NCI-H1105 (cell line): ENCODE measurements at places on chromosomes 1 and 21.

DNA sequence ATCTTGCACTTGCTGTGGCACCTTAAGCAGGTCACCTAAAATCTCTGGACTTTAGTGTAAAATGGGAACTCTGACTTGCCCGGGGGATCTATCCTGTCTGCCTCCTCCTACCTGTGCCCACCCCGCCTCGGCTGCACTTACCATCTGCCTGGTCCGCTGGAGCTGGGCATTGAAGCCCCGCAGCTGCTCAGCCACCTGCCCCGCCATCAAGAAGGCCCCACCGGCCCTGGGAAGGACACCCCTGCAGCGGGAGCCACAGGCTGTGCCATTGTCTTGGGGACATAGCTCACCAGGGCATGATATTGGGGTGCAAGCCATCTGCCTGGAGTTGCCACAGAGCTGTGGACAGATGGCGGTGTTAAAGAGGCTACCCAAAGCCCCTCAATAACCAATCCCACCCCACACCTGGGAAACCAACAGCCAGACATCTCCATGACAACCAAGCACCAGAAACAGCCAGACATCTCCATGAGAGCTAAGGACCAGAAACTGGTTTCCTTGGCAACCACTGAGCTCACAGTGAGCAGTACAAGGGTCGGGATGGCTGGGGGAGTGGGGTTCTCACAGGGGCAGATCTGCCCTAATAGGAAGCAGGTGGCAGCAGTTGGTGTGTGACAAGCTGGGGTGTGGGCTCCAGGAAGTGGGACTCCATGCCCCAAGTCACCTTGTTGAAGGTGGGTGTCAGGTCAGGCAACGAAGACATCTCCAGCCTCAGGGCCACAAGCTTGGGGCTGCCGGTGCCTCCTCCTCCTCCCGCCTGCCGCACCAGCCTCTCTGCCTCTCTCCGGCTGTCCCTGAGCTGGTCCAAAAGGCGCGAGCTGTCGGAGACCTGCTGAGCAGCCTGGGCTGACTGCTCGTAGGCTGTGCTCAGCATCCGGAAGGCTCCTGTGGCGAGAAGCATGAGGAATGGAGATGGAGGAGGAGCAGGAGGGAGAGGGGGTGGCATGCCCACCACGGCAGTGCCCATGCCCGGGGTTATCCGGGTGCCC is 29.1 kb downstream of the LAMB3 start:
- no peak for DNase-seq

- DNase-seq, result no peak
Observed at GRCh38 chr1:16146279-16147155, 9.4 kb downstream of the EPHA2 start.

GRCh38 chr1:11116318-11116717 is 16.6 kb upstream of the EXOSC10 start:
- DNase-seq, result no peak

GRCh38 chr1:200165493-200166220 is 138.1 kb downstream of the NR5A2 start:
- DNase-seq, result no peak

DNA sequence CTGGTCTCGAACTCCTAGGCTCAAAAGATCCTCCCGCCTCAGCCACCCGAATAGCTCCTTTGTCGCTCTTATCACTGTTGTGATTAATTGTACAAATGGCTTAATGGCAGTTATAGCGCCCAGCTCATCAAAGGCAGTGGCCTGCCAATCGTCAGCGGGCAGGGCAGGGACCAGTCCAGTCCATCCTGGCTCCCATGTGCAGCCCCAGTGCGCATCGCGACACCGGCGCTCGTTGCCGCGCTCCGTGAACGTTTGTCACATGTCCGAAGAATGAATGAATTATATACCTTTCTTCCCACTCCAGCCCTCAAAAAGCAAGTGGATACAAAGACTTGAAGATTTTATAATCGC is 18.4 kb downstream of the MTX1 start:
- peak; percentile 64 for DNase-seq

DNA sequence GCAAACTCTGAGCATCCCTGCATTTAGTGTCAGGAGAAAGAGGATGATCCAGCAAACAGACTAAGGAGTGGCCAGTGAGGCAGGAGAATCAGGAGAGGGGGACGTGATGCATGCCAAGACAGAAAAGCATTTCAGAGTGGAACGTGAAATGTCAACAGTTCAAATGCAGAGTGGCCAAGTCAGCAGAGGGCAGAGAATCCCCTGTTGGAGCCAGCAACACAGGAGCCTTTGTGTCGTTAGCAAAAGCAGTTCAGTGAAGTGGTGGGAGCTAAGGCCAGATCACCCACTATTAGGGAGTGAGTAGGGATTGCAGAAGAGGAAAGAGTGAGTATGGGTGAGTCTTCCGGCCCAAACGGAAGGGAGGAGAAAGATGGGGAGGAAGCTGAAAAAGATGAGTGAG is 6.6 kb upstream of the FCRL6 start:
- DNase-seq, result no peak

DNA sequence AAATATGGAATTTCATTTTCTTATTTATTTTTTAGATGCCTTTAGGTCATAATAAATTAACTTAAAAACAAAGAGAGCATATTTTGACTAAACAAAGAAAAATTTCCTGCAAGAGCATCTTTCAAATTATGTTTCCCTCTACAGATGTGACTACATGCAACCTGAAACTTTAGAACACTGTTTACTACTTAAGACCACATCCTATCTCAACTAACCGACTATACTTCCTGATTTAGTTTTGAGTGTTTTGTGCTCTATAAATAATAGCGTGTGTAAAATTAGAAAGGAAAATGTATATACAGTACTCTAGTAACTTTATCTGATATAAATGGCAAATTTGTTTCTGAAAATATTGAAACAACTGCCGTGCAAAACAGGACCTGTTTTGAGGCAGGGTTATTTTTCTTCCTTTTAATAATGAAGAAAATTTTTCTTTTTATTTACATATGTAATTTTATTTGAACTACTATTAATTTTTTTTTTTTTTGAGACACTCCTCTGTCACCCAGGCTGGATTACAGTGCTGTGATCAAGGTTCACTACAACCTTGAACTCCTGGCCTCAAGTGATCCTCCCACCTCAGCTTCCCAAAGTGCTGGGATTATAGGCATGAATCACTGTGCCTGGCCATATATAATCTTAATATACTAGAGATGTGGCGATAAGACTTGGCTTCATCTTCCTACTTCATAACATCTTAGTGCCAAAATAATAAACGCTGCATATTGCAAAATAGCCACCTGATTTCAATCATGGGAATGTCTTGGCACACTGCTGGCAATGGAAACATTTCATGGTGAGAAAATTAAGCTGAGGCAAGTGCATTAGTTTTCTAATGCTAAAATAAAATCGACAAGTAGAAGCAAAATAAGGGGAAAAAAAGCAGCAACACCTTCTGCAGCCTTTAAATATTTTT is 12.3 kb downstream of the ZRANB2 start:
- DNase-seq, result no peak

- DNase-seq, result no peak
Observed at GRCh38 chr1:204523605-204524215, 7.5 kb downstream of the MDM4 start.

- DNase-seq, result no peak
Observed at GRCh38 chr1:211628417-211628816, 47.0 kb downstream of the NEK2 start.

- DNase-seq, result no peak
Observed at GRCh38 chr1:150068109-150068435, 496 bp downstream of the VPS45 start.

DNA sequence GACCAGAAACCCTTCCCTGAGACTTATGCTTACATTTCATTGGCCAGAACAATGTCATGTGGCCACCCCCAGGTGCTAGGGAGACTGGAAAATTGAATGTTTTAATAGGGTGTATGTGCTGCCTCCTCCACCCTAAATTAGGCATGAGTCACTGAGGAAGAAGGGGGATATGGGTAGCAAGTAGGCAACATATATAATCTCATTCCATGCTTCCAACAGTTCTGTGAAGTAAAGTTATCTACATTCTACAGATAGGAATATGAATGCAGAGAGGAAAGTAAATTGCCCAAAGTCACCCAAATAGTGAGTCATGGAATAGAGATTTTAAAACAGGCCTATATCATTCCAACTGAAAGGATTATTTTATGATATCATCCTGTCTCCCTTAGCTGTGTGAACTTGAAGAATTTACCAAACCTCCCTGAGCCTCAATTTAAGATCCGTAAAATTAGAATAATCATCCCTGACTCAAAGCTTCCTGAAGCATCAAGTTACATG is 168.6 kb upstream of the FGGY start:
- no peak for DNase-seq

- DNase-seq, result no peak
Observed at GRCh38 chr1:143698016-143698415, 273.8 kb downstream of the FAM72C start.

- no peak for DNase-seq
Observed at GRCh38 chr1:235160383-235160956, 580 bp downstream of the RBM34 start.

DNA sequence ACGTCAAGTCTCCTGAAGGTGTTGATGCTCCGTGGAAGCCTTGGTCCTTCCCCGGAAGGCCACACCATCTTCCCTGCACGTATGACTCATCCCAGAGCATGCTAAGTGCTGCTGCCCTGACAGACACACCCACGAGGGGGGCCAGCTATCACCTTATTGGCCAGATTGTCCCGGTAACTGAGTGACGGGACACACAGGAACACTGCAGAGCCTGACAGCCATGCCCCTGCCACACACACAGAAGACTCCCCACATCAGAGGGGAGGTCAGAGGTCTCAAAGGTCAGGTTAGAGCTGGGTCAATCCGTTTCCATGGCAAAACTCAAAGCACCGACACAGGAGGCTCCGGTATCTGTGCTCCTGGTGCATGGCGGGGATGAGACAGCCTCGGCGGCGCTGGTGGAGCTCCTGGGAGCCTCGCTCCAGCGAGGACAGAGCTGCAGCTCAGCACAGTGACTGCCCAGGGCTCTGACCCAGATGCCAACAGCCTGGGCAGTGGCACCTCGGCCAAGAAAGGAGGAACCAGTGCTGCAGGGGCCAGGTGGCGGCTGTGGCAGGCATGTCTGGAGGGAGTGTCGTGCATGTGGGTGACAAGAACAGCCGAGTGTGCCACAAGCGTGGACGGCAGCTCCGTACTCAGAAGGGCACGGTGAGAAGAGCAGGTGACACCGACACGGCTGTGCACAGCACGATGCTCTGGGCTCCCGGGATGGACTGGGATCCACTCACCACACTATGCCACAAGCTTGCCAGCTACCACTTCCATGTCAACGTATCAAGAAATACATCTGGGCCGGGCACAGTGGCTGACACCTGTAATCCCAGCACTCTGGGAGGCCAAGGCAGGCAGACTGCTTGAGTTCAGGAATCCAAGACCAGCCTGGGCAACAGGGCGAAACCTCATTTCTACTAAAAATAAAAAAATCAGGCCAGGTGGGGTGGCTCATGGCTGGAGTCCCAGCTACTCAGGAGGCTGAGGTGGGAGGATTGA is 14.8 kb upstream of the TMEM240 start:
- no peak for DNase-seq

DNA sequence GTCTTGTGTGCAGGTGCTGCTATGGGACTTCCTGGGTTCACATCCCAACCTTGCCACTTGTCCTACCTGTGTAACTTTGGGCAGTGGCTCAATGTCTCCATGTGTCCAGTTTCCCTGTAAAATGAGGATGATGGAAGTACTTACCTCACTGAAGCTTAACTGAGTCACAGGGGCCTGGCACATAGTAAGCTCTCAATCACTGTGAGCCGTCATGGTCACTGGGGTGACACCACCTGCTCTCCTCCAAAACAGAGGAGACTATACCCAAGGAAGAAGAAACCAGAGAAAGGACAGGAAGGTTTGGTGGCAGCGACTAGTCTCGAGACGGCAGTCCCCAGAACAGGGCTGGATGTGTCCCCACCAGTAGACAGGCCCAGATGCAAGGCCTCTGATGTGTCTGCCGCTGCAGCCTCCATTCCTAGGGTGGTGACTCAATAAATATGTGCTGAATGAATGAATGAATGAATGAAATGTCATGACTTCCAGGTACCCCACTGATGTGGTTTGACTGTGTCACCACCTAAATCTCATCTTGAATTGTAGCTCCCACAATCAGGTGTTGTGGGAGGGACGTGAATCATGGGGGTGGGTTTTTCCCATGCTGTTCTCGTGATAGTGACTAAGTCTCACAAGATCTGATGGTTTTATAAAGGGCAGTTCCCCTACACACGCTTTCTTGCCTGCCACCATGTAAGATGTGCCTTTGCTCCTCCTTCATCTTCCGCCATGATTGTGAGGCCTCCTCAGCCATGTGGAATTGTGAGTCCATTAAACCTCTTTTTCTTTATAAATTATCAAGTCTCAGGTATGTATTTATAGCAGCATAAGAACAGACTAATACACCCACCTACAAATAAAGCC is 13.0 kb upstream of the LRP8 start:
- no peak for DNase-seq

- no peak for DNase-seq
Observed at GRCh38 chr1:3018051-3018471, 3.2 kb upstream of the ACTRT2 start.

DNA sequence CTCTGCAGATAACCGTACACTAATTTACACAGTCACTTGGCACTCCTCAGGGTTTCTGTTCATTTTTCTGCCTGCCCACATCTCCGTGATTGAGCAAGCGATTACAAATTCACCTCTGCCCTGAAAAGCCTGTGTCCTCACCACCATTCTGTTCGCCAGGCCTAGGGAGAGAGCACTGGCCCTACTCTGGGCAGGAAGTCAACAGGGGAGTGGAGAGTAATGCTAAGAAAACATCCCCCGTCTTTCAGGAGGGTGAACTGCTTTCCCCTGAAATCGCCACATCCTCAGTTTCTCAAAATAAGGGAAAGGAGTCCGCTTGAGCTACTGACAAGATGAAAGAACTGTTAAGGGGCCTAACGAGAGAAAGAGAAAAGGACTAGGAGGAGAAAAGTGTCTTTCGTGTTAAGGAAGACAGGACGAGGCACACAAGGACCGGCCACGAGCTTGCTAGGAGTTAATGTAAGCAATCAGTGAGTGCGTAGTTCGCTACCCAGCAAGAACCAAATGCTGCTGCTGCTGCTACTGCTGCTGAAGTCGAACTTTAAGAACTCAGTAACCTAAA is 632 bp downstream of the PEX19 start:
- no peak for DNase-seq

DNA sequence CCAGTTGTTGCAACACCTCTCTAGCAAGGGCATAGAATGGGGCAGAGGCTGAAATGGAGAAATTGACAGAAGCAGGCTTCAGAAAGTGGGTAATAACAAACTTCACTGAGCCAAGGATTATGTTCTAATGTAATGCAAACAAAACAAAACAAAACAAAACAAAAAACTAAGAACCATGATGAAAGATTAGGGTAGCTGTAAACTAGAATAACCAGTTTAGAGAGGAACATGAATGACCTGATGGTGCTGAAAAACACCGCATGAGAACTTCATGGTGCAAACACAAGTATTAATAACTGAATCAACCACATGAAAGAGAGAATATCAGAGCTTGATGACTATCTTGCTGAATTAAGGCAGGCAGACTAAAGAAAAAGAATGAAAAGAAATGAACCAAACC is 1707.7 kb downstream of the BRINP3 start:
- DNase-seq, result no peak

- no peak for DNase-seq
Observed at GRCh38 chr1:10782491-10783244, 13.8 kb downstream of the CASZ1 start.

GRCh38 chr21:32184065-32184464 is 94.8 kb downstream of the MIS18A start:
- no peak for DNase-seq

GRCh38 chr1:172821609-172822274 is 162.8 kb downstream of the FASLG start:
- DNase-seq, result no peak
